CD4-positive, alpha-beta T cell treated with Interleukin-4 for 4 hours (primary cell): ENCODE measurements at places on chromosomes 12 and 14.

DNA sequence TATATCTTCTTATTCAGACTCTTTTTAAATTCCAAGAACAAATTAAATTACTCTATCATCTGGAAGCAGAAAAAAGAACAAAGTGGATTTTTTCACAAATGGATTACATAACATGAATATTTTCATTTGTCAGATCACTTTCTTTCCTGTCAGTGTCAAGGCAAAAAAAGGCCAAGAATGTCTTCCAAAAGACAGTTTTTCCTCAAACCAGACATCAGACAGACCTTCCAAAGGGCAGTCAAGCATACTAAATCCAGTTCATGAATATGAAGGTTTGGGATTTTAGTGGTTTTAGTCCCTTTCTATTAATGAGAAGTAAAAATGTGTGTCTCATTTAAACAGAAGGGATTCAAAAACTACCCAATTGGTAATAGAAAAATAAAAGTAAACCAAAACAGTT is 336.0 kb downstream of the CEP128 start:
- DNase-seq = no peak

DNA sequence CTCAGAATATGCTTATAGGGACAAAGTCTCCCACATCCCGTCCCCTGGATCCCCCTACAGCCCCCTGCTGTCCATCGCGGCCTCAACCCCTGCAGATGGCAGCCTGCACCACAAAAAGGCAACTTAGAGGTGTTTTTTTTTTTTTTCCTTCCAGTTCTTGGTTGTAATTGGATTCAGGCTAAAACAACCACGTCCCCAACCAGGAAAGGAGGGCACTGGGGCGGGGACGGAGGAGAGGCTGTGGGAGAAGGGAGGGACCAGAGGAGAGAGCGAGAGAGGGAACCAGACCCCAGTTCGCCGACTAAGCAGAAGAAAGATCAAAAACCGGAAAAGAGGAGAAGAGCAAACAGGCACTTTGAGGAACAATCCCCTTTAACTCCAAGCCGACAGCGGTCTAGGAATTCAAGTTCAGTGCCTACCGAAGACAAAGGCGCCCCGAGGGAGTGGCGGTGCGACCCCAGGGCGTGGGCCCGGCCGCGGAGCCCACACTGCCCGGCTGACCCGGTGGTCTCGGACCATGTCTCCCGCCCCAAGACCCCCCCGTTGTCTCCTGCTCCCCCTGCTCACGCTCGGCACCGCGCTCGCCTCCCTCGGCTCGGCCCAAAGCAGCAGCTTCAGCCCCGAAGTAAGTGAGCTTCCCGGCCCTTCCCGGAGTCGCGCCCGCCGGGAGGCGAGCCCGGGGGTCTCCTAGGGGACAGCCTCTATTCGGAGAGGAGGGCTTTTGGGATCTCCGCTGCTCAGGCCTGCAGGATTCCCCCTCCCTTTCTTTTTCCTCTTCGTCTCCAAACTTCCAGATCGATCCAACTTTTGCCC is at the start of gene MMP14:
Gene MMP14 (plus strand): TSS at position 285 of the 813 bp plus-strand sequence. CDS start 233 bp downstream, at position 518.
- no peak for DNase-seq

GRCh38 chr12:129675947-129676346 is 227.9 kb downstream of the TMEM132D start:
- no peak for DNase-seq

- no peak for DNase-seq
Observed at GRCh38 chr12:71556875-71557274, 106.8 kb downstream of the ZFC3H1 start.

DNA sequence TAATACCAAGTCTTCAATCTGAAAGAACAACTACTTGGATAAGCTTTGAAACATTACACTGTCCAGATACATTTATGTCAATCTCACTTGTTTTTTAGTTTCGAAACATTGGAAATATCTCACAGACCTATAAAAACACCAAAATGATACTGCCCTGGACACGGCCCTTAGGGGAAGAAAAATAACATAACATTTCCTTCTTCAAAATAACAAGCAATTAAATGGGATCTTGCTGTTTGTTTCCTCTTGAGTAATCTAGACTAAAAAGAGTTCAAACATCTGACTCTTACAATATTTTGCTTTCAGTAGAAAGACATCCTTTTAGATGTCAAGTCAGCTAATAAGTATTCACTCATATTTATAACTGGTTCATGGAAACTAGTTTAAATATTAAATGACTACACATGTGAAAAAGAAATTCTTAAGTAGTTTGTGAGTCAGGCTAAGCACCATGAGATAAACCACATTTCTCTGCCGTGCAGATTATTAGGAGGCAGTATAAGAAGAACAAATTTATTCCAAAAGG is 87.5 kb downstream of the EPS8 start:
- DNase-seq = no peak

GRCh38 chr14:105940534-105941225 is 414.3 kb downstream of the TMEM121 start:
- DNase-seq = no peak

DNA sequence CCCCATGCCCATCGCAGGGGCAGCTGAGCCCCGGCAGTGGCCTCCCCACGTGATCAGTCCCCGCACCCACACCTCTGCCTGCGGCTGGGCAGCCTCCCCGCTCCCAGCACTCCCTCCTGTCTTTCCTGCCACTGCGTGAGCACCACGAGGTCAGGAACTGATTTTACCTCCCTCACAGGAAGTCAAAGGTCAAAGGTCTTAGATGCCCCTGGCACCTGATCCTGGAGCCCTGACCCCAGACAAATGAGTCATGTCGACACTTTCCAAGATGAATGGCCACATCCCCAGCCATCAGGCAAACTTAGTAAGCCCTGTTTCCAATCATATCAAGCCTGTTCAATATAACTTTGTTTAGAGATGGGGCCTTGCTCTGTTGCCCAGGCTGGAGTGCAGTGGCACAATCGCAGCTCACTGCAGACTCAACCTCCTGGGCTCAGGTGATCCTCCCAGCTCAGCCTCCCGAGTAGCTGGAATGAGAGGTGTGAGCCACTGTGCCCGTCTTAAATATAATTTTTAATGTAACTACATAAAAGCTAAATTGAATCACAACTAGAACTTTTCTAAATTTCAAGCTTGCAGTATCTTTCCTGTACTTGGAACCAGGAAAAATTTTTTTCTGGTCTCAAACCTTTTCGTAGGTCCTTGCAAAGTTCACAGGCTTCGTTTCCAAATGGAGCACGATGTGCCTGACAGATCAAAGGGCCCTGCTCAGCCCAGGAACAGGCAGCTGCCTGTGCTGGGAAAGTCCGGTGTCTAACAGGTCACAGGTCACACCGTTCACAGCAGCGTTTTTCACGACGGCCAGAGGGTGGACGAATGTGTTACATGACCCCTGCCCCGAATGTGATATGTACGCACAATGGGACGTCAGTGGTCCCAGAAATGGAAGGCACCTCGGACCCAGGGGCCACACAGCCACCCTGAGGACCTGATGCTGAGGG is 1.9 kb downstream of the LRCOL1 start:
- DNase-seq = no peak

- no peak for DNase-seq
Observed at GRCh38 chr12:8948701-8949341, 624 bp downstream of the M6PR start.

GRCh38 chr12:23493672-23494071 is 455.8 kb downstream of the SOX5 start:
- DNase-seq = no peak

- no peak for DNase-seq
Observed at GRCh38 chr14:66745078-66745477, 237.1 kb downstream of the GPHN start.

- DNase-seq = no peak
Observed at GRCh38 chr12:57085999-57086492, 2.9 kb upstream of the NAB2 start.

- no peak for DNase-seq
Observed at GRCh38 chr14:66369157-66369697, 116.9 kb upstream of the CCDC196 start.

DNA sequence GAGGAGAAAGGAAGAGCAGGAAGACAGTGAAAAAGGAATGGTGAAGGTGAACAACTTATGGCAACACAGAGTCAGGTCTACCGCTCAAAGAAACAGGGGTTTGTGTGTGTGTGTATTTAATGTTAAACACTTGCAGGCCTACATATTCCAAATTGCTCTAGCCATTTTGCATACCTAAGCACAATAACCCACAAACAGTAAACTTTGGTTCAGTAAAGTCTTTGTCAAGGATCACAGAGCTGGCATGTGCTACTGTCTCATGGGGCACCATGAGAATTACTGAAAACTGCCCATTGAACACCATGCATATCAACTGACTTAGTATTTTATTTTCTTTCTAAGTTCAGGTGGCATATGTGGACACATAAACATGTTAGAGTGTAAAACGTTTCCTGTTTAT is 163.6 kb downstream of the MDGA2 start:
- no peak for DNase-seq

- DNase-seq = no peak
Observed at GRCh38 chr14:90291699-90292098, 35.3 kb downstream of the PSMC1 start.

DNA sequence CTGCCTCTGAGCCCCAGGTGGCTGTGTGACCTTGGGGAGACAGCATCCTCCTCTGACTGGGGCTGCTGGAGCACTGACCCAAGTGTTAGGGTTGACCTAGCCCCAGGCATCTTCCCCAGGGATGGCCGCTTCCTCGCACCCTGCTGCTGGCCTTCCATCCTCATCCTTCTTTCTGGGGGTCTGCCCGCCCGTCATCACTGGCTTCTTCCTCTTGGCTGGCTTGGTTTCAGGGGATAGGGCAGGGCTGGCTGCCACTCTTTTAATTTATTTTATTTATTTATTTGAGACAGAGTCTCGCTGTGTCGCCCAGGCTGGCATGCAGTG is 3.5 kb downstream of the TEDC1 start:
- DNase-seq = no peak

DNA sequence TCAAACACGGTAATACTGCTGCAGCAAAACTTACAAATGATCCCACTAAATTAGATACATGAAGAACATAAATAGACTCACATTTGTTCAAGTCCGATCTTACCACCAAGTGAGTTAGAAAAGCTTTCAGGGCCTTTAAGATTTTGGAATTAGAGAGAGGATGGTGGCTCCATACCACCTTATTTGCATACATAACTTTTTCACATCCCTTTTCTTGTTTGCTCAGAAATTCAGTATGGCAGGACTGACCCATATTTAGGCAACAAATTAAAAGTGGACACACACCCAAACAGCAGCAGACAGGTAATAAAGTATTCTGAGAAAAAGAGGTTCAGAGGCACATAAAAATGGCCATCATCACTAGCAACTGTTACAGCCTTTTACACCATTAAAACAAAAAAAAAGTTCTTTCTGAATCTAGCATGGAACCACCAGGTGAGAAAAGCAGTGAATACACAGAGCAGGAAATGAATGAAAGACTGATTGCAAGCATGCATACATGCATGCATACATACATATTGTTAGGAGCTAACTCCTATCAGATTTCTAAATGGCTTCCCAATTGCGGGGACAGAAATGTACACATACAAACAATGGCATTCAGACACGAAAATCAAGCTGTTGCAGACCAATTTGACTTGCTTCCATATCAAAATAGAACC is 23.3 kb downstream of the STXBP6 start:
- DNase-seq = no peak

DNA sequence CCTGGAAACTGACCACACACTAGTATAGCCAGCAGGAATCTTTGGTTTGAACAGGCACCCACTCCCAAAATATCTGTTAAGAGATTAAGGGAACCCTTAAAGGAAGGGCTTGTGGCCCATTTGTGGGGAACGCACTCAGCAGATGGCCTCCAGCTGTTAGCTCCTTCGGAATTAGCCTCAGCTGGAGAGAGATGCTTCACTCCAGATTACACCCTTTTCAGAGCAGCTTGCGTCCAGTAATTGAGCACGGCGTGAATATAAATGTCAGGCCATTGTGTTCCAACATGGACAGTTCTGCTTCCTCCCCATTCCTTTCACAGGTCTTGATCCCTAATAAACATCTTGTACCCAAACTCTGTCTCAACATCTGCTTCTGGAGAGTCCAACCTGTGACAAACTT is 397.8 kb downstream of the SEC23A start:
- no peak for DNase-seq

DNA sequence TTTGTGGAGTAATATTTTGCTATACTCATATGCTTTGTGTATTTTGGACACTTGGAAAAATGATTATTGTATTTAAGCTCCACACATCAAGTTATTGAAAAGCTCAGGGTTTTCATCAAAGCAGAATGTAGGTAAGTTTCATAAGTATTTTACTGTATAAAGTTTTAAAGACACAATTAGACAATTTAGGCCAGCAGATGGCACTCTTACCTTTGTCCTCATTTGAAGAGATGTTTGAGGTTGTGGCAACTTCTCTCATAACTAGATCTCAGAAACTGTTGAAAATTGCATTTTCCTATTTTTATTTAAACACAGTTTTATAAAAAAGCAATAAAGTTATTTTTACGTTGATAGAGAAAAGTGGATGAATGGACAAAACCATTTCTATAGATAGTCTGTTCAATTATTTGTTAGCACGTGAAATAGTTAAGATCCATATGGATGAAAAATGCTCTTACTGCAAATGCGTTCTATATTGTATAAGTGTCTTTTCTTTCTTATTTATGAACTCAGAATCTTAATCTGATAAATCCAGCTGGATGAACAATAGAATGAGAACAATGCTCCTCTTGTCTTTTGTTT is 300.0 kb downstream of the AEBP2 start:
- DNase-seq = peak; percentile 41

- no peak for DNase-seq
Observed at GRCh38 chr14:70266157-70266556, 77.4 kb upstream of the SLC8A3 start.

- DNase-seq = no peak
Observed at GRCh38 chr14:99516871-99517642, 35.8 kb downstream of the CCNK start.

DNA sequence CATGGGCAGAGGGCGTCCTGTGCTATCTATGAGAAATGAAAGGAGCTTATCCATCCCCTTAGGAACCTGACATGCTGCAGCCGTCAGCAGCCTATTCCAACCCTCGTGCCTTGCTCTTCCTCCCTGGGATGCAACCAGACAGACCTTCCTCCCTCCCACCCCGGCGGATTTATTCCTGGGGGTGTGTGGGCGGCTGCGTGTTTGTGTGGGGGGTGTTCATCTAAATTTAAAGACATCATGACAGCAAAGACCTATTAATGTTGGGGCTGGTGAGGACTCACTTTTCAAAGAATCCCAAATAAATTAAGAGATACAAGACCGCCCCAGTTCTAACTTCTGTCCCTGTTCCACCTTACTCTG is 52.0 kb downstream of the WSCD2 start:
- DNase-seq = no peak

GRCh38 chr14:20177433-20177974 is 13.2 kb upstream of the OR11G2 start:
- no peak for DNase-seq

GRCh38 chr12:116672842-116673516 is 64.9 kb downstream of the SPRING1 start:
- DNase-seq = peak; percentile 6

- no peak for DNase-seq
Observed at GRCh38 chr14:94320243-94320642, 2.9 kb downstream of the SERPINA6 start.
